GM23338 (cell line): ENCODE measurements at places on chromosomes 7 and 10.

DNA sequence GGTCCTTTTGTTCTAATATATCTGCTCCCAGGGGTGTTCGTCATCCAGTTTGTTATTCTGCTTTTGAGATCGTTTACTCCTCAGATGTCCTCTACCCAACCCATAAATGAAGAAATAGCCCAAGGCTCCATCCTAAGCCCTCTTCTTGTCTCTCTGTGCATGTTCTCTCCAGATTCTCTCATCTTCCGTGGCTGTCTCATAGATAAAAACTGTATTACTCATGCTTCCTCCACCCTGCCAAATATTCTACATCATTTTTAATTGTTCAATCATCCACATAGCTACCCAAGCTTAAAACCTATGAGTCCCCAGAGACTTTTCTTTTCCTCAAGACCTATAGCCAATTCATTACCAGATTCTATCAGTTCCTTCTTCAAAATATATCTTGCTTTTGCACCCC, 44.9 kb downstream of the CAV1 start:
- DNase-seq: no peak

DNA sequence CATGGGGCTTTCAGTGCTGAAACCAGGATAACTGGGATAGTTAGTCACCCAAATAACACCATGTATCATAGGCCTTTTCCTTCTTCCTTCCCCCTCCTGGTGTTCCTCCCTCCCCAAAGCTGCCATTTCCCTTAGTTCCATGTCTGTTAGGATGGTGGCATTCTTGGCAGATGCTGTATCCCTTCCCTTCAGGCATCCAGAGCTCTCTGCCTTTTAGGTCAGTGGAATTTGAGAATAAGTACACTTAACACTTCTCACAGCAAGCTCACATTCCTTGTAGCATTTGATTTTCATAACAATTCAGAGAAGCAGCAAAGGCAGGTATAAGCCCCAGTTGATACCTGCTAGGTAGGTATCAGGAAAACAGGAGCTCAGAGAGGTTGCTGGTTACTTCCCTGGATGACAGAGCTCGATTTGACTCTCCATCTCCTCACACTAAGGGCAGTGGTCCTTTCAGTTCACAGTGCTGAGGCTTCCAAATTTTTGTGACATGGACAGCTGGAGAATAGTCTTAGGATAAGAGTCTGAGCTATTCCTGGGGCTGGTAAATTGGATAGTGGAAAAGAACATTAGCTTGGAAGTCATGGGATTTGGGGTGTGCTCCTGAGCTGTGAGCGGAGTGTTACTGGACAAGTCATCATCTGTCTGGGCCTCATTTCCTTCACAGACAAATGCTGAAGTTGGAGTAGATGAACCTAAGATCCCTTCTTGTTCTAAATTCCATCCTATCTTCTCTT, 108.7 kb upstream of the RHOBTB1 start:
- peak; percentile 60 for DNase-seq

DNA sequence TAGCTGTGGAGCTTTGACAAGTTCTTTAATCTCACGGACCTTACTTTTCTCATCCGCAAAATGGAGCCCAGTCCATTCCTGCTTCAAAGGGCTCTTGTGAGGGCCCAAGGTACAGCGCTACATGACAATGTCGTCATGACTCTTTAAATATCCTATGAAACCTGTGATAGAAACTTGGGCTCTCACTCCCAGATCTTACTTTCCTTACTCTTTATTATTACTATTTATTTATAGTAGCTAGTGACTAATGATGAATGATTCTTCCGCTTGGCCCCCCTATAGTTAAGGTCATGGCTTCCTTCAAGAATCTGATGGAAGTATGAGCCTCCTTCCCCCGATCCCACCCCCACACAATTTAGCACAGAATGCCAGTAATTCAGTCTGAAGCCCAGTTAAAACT, 41.9 kb downstream of the RBM20 start:
- DNase-seq: no peak

DNA sequence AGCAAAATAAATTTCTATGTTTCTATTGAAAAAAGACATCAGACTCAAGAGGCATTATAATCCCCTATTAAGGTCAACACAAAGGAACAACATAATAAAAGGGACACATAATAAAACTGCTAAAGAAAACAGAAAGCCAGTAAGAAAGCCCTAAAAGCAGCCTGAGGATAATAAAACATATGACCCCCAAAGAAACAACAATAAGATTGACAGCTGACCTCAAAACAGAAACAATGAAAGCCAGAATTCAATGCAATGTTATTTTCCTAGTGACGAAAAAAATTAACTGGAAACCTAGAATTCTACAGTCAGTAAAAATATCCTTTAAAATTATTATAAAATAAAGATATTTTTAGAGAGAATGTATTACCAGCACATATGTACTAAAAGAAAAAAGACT, 44.9 kb upstream of the FAM171A1 start:
- no peak for DNase-seq

- DNase-seq: no peak
These were observed 123.7 kb downstream of the NSUN6 start for GRCh38 chr10:18527687-18528086.

DNA sequence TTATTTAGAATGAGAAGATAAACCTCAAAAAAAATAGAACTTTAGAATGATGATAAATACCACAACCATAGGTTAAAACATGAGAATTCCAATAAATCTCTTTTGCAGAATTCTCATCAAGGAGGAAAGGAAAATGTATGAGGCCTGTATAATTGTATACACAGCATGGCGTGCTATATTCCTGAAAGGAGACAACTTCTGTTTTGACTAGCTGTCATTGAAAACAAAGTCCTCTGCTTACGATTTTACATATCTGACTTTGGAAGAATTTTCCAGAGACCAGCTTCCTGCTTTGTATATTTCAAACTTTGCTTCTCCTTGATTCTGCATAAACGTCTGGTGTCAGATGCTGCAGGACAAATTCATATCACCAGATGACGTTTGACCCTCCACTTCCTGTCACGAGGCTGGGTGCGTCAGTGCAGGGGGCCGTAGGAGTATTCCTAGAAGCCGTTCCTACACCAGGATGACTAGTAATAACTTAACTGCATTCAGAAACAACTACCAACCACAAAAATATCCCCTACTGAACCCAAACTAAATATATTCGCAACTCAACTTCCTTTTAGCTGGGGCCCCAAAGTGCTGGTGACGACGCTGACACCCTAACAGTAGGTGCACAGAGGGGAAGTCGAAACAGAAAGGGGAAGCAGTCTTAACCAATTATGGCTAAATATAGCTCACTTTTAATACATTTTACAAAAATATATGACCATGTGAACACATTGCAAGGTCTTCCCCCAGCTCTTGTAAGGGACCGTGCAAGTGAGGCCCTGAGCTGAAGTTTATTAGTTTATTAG, 178.6 kb upstream of the INHBA start:
- no peak for DNase-seq

DNA sequence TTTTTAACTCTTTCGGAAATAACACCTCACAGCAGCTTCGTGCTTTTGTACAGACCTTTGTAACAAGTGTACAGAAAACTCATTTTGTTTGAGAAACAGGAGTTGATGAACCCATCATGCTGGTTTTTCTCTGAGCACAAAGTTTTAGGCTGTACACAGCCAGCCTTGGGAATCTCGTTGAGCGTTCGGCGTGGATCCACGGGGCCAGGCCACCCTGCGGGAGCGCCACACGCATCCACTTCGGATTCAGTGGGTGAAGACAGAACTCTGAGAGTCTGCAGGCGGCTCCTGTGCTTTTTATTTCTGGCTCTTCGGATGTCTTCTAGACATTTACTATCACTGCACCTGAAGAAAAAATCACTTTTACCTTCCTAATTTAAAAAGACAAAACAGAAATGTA, 131.2 kb downstream of the SMURF1 start:
- DNase-seq: no peak

- peak; percentile 47 for DNase-seq
These were observed 17.3 kb downstream of the CRTAC1 start for GRCh38 chr10:98013122-98013521.

DNA sequence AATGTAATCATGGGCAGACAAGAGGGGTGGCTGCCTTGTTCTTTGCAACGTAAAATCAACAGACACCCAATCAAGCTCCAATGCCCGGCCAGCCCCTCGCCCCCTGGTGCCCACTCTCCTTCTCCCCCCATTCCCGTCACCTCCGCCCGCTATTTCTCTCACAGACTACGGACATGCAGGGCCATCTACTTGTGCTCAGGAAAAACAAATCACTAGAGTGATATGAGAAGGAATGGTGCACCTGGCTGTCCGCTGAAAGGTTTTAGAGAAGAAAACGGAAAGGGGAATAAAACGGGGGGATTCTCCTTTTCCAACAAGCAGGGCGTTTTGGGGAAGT, 396 bp downstream of the GRM8 start:
- DNase-seq: peak; percentile 25

DNA sequence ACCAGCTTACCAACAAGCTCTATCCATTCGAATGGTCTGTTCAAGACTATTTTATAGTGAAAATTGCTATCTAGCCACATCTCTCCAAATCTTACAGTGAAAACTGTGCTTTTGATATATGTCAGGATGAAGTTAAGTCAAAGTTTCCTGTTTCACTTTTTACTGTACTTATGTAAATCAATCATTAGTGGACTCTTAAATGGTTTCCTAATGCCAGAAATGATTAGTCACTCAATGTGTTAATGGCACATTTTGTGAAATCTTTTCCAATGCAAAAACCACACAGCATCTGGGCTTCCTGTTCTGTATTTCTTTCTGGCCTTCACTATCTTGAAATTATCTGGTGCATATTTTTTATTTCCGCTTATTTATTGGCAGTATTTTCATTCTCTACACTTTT, 87.3 kb upstream of the STEAP1B start:
- no peak for DNase-seq
